ENCODE measurements at places on chromosomes 3 and 15.
A peak's percentile ranks its signal among the peaks of the same experiment; 100 is the strongest.

GRCh38 chr3:14329116-14329830, 73.1 kb upstream of the SLC6A6 start:
- peak; percentile 68 for DNase-seq

- DNase-seq: no peak
These were observed 55.0 kb downstream of the ATP2C1 start for GRCh38 chr3:130948929-130949328.

DNA sequence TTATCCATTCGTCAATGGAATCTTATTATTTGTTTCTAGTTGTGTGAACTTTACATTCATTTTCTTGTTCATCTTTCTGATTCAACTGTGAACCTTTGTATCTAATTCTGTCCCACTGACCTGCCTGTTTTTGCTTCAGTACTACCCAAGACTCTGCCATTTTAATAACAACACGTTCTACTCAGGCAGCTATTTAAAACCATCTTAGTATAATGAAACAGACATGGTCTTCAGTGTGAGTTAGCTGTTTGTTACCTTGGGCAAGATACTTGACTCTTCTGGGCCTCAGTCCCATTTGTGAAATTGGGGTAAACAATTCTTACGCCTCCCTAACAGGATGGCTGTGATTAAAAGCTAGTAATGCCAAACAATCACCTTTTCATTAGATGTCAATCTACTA, 1.6 kb downstream of the BTBD1 start:
- no peak for DNase-seq

- DNase-seq: no peak
These were observed 392.8 kb upstream of the WNT5A start for GRCh38 chr3:55879901-55880331.

DNA sequence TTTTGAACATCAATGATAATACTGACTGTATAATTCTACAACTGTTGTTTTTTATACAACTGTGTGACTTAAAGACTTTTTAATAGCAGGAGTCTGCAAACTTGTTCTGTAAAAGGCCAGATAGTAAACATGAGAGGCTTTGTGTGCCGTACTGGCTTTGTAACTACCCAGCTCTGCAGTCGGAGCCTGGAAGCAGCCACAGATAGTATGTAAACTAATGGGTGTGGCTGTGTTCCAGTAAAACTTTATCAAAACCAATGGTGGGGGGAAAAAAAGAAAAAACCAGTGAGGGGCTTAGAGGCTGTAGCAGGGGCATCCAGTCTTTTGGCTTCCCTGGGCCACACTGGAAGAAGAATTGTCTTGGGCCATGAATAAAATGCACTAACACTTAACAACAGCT, 11.9 kb downstream of the ASB7 start:
- DNase-seq: no peak

- no peak for DNase-seq
These were observed 307.9 kb downstream of the TLE3 start for GRCh38 chr15:69789648-69790393.

GRCh38 chr3:186164696-186165095, 55.8 kb upstream of the ETV5 start:
- no peak for DNase-seq

GRCh38 chr15:101159096-101159935, 92.5 kb downstream of the CHSY1 start:
- no peak for DNase-seq

DNA sequence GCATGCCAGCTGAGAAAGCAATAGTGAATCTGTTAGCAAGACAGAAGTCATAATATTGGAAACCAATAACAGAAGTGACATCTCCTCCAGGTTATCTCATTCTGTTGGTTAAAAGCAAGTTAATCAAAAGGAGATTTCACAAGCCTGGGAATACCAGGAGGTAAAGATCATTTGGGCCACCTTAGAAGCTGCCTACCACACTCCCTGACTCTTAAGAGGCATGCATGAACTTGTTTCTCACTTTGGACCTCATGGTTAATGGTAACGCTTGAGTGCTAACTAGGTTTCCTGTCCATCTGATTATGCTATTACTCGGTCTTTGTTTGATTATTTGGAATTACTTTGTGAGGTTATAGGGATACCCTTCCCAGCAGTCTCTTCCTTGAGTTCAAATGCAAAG, 650.8 kb upstream of the SGO1 start:
- no peak for DNase-seq

GRCh38 chr15:76682833-76683232, 222.3 kb downstream of the SCAPER start:
- DNase-seq: no peak

DNA sequence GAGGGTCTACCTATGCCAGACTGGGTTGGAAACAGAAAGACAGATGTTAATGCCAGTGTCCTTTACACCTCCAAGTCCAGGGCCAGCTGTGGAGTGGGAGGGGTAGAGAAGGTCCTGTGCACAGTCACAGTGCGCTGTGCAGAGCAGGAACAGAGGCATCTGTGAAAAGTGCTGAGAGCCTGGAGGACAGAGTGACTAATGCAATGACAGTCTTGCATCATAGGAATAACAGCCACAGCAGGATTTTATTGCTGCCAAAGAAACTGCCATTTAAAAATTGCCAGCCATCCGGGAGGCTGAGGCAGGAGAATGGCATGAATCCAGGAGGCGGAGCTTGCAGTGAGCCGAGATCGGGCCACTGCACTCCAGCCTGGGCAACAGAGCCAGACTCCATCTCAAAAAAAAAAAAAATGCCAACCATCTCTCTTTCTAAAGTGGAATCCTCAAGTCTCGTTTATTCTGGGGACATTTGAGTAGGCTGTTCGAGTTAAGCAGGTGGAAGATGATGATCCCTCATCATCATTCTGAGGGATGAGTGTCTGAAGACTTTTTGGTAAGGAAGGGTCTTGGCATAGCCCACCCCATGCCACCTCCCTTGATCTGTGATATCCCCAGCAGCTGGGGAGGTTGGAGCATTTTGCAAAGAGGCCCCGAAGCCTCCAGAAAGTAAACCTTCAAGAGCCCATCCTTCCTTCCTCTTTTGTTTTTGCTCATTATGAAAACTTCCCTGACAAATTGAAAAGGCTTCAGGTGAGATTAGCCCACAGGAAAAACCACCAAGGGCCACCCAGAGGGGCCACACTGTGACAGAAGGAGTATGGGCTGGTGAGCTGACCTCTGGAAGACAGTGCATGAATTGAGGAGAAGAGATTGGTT, 7.7 kb downstream of the CCR2 start:
- peak; percentile 87 for DNase-seq

DNA sequence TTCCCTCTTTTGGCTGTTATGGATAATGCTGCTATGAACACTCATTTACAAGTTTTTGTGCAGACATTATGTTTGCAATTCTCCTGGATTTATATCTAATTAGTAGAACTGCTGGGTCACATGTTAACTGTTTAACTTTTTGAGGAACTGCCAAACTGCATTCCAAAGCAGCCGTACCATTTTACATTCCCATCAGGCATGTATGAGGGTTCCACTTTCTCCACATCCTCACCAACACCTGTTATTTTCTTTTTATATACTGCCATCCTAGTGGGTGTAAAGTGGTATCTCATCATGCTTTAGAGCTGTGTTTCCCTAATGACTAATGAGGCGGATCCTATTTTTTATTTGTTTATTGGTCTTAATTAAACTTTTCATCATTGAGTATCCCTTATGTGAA, 9.2 kb downstream of the KPNA4 start:
- no peak for DNase-seq

DNA sequence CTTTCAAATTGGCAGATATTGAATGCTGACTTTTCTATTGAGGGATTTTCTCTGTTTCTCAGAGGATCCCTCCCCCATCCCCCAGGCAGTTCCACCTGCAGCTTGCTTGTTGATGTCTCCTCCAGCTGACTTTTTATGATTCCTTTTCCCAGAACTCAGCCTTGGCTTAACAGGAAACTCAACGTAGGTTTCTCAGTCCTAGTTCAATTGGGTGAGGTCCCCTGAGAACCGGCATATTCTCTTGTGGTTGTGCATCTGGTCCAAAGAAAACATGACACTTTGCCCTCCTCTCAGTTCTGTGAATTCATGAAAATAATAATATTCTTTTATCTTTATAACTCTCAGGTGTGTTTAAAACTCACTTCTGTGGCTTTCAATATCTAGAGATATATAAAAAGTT, 1222.1 kb downstream of the OTOL1 start:
- DNase-seq: no peak

- no peak for DNase-seq
These were observed 32.7 kb upstream of the RPS17 start for GRCh38 chr15:82572986-82573385.

DNA sequence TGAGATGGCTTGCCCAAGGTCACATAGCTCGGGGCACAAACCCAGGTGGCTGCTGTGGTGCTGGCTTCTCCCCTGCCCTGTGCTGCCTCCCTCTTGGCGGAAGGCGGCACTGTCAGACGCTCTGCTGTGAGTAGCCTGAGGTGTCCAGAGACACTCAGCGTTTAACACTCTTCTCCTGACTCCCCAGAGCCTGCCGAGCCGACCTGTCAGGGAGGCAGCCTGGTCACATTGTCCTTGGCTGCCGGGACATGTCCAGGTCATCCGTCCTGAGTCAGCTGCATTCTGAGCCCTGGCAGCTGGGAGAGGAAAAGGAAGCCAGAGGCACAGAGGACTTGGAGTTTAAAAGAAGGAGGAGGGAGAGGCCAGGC, 4.7 kb downstream of the LMAN1L start:
- no peak for DNase-seq

- DNase-seq: no peak
These were observed 215.1 kb downstream of the SHQ1 start for GRCh38 chr3:72633121-72633520.

GRCh38 chr3:41881233-41881821, 80.6 kb downstream of the ULK4 start:
- peak; percentile 55 for DNase-seq

DNA sequence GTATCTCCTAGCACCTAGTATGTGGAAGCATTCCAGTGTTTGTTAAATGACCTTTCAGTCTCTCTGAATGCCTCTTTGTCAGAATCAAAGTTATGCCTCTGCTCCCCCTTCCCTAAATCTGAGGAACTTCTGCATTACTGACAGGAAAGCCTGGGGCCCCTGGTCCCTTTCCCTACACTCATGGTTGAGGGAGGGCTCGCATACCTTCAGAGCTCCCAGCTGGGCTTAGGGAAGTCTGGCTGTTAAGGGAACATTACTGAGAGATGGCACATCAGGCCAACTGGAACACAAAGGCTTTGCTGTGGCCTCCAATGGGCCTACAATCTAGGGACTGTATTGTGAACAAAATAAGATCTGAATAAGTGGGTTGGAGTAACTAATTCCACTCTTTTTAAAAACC, 10.3 kb downstream of the PKM start:
- no peak for DNase-seq

DNA sequence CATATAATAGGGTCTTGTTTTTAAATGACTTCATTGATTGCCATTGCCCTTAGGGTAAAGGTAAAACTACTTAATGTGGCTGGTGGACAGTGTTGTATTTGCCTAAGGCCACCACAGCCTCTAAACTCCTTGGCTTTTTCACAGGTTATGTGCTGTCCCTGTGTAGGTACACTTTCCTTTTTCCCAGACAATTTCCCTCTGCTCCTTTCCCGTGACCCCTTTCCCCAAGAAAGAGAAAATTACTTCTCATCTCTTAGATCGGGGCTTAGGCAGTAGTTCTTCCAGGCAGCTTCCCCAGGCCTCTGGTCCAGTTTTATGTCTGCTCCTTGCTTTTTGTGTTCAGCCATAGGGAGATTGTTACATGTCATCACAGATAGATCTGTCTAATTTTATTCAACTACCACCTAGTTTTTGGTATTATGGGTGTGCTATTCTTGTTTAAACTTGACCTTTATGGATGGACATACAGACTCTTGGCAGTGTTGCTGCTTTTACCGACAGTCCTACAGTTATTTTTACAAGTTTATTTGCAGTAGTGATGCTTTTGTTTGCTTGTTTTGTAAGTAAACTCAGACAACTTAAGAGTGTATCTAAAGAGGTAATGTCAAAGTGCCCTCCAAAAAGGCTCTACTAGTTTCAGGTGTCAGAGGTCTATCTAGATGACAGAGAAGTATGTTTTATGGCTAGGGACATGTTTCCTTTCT, 20.5 kb upstream of the SCAANT1 start:
- DNase-seq: no peak

DNA sequence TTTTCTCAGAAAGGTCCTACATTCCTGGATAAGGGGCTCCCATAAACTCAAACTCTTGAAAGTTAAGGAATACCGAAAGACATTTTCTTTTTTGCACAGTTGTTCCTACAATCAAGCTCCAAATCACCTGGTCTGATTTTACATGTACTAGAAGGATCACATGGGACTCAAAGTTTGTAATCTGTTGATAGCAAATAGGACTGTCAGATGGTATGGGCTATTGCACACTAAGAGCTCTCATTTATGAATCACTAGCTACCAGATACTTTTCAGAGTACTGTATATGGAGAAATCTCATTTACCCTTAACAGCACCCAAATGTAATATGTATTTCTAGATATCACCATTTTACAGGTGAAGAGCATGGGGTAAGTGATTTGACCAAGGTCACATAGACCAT, 49.5 kb upstream of the CMSS1 start:
- DNase-seq: no peak

GRCh38 chr3:128996200-128996599, 2.3 kb upstream of the CFAP92 start:
- DNase-seq: peak; percentile 40

DNA sequence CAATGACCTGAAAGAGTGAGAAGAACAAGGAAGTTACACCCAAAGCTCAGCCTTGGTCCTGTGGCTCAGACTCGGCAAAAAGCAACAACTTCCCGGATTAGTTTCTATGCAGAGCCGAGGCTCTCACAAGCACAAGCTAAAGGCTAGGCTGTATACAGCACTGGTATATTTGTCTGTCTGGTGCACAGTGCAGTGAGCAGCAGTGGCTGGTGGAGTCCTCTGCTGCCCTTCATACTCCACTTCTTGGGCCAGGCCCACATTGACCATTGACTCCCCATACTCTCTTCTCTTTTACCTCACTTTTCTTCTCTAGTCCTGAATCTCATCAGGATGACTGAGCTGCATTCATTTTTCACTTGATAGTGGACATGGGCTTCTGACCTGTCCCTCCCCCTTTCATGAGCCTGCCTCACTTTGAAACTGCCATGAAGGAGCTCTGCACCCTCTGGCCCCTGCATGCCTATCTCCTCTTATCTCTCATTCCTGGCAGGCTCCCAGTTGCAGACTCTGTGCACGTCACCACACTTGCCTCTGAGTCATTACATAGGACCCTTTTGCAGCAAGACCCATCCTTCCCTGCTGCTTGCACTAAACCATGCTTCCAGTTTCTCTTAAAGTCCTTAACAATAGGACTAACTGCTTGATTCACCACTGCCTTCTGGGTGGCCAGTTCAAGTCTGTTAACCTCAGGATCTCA, 379.3 kb downstream of the NTRK3 start:
- DNase-seq: no peak
